ENCODE measurements at places on chromosomes 3 and 15.

GRCh38 chr3:45126730-45127129 lies 19.4 kb downstream of the CDCP1 start:
- DNase-seq: no peak

DNA sequence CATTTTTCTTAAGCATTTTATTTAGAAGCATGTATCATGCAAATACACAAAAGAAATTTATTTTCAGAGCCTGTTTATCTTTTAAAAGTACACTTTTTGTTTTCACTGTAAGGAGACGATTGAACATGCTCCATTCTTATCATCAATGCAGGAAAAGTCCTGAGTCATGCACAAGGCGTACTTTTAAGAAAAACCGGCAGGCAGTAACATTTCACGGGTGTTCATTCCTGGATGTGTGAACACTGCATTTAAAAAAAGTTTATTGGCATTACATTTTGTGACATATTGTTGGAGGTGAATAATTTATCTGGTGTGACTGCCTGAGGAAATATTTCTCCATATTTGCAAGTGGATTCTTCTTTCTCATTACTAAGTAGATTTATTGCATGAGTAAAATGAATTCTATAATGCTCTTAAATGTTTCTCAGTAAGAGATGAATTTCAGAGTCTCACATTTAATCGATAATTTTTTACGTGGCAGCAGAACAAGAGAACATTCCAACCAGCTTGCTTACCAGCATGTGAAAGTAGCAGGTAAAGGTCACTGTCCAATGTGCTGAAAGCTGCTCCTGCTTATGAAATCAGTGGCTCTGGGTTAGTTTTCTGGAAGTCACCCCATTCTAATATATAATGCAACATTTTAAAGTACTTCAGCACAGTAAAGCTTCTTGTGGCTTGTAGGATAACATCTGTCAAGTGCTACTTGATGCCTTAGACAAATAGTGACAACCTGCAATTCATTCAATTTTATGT lies 87.0 kb downstream of the SV2B start:
- DNase-seq: no peak

- no peak for DNase-seq
These were observed 21.8 kb upstream of the SPATA12 start for GRCh38 chr3:57038466-57039164.

GRCh38 chr3:184739594-184740505 lies 28.0 kb upstream of the MAGEF1 start:
- DNase-seq: no peak

- DNase-seq: no peak
These were observed 50.3 kb downstream of the LRIG1 start for GRCh38 chr3:66450390-66451022.

- no peak for DNase-seq
These were observed 52.3 kb upstream of the BNIP2 start for GRCh38 chr15:59741274-59741906.

DNA sequence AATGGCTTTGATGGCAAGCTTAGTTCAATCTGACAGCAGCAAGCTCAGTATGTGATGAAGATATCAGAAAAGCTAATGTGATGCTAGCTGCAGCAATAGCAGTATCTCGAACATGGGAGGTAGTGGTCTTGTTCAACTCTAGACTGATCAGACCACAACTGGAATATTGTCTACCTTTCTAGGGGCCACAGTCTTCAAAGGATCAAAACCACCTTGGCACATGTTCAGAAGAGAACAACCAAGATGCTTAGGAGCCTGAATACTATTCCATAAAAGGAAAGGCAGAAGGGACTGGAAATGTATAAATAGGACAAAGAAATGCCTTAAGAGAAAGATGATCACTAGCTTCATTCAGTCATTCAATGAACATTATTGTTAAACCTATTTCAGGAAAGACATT lies 2.3 kb downstream of the C3orf70 start:
- no peak for DNase-seq

DNA sequence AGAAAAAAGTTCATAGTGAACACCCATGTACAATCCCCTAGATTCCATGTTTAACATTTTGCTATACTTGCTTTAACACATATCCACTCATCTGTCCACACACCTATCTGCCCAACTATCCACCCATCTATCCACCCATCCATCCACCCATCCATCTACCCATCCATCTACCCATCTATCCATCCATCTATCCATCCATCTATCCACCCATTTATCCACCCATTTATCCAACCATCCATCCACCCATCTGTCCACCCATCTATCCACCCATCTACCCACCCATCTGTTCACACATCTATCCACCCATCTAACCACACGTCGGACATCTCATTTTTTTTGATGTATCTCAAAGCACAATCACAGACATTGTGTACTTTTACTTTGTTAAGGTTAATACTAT lies 25.8 kb downstream of the RTP3 start:
- no peak for DNase-seq
